Stimulated activated CD4-positive, alpha-beta T cell treated with anti-CD3 and anti-CD28 coated beads, Interleukin-12 subunit alpha, Interleukin-12 subunit beta, amount 100 ng/mL, for 48 hours (primary cell): ENCODE measurements at places on chromosomes 13 and 19.

GRCh38 chr19:30883071-30883470 lies 466.2 kb downstream of the TSHZ3 start:
- no peak for DNase-seq

- peak; percentile 80 for DNase-seq
Observed at GRCh38 chr19:12666265-12667048, at the start of the genes MAN2B1 and WDR83. TSS of gene MAN2B1 (minus strand) at chr19:12666742. CDS start at chr19:12666701, 41 bp downstream. TSS of gene WDR83 (plus strand) at chr19:12666807. CDS start at chr19:12669791, 2,984 bp downstream.

DNA sequence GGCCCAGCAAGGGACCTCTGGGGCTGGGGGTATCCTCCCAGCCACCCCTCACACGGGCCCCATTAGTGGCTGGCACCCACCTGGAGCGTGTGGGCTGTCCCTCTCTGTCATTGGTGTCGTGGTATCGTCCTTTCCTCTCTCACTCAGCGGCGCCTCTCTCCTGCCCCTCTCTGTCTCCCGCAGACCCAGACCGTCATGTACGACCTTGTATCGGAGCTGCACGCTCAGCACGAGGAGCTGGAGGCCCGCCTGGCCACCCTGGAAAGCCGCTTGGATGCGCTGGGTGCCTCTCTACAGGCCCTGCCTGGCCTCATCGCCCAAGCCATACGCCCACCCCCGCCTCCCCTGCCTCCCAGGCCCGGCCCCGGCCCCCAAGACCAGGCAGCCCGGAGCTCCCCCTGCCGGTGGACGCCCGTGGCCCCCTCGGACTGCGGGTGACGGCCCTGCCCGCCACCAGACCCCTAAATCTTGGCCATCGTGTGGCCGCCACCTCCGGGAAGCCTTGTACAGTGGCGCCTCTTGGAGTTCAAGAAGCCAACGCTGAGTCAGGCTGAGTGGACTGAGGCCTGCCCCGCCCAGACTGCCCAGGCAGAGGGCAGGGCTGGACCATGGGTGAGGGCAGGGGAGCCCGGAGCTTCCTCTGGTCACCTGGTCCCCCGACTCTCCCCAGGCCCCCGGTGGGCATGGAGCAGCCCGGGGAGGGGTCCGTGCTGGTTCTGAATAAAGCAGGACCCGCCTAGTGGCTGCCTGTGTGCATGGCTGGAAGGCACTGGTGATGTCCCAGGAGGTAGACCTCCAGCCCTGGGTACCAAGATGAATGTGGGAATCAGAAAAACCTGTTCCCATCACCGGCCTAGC lies 9.8 kb upstream of the ARRDC2 start:
- no peak for DNase-seq

DNA sequence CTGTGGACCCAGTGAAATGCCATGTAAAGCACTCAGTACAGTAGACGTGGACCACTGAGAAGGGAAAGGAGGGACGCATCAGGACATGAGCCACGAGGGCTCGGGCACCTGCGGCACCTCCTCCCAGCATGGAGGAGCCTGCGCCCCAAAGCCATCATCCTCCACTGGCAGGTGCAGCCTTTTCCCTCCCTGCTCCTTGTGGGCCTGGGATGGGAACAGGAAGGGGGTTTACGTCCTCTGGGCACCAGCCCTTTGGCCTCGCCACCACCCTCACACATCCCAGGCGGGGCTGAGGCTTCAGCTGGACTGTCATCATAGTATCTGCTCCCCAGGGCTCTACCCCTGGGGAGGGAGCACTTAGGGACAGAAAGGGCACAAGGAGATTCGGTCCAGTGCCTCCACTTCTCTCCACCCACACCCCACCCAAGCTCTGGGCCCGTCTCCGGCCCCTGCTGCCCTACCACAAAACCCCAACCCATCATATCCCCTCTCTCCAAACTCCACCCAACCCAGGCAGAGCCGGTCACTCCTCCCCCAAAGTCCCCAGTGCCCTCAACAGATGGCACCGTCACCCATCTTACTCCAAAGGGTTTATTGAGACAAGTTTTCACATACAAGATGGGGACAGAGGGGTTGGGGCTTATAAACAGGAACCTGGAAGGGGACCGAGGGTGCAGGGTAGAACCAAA lies 2.2 kb upstream of the PRKD2 start:
- no peak for DNase-seq
